ENCODE measurements at places on chromosomes 3 and 15.

- no peak for DNase-seq
Observed at GRCh38 chr3:46299608-46300460, 54.1 kb upstream of the CCR2 start.

DNA sequence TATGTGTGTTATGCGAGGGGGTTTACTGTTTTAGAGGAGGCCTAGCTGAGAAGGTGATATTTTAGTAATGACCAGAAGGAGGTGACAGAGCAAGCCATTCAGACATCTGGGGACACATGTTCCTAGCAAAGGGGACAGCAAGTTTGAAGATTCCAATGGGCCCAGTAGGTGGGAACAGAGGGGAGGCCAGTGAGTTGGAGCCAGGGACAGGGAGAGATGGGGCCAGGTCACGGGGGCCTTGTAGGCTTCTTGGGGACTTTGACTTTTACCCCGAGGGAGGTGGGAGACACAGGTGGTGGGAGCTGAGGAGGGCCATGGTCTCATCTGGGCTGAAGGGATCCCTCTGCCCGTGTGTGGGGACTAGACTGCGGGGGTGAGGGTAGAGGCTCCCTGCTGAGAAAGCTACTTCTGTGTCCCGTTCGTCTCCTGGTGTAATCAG lies 72.5 kb downstream of the MGLL start:
- peak; percentile 26 for DNase-seq

GRCh38 chr3:175308097-175308496 lies 449.0 kb downstream of the NAALADL2 start:
- DNase-seq, result peak; percentile 17

DNA sequence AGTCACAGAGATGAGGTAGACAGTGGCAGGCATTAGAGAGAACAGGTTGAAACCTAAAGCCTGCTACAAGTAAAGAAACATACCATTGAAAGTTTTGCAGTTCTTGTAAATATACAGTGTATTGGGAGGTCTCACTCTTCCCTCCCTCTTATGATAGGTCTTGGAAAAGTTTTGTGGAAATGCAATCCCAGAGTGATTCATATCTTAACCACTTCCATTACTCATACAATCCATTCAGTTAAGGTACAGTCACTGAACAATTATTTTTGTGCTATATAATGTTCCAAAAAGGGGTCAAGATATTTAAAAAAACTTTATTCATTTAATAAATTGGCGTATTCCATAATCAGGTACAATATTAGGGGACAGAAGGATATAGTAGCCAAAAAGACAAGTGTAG lies 737.7 kb upstream of the ALCAM start:
- DNase-seq, result no peak

- DNase-seq, result no peak
Observed at GRCh38 chr3:60877188-60877587, 374.1 kb downstream of the FHIT start.

GRCh38 chr3:142787719-142788118 lies 63.9 kb downstream of the TRPC1 start:
- DNase-seq, result no peak

- DNase-seq, result no peak
Observed at GRCh38 chr3:145272684-145273083, 888.3 kb downstream of the PLOD2 start.
